Fibroblast of skin of left quadriceps (primary cell): ENCODE measurements at places on chromosomes 2 and 18.

DNA sequence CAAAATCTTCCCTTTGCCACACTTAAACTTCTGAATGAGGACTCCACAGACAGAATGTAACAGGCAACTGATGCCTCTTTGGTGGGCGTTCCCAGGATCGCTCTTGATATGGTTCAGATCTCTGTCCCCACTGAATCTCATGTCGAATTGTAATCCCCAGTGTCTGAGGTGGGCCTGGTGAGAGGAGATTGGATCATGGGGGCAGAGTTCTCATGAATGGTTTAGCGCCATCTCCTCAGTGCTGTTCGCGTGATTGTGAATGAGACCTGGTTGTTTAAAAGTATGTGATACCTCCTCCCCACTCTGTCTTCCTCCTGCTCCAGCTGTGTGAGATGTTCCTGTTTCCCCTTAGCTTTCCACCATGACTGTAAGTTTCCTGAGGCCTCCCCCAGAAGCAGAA, 111.1 kb upstream of the SLC66A3 start:
- no peak for DNase-seq

DNA sequence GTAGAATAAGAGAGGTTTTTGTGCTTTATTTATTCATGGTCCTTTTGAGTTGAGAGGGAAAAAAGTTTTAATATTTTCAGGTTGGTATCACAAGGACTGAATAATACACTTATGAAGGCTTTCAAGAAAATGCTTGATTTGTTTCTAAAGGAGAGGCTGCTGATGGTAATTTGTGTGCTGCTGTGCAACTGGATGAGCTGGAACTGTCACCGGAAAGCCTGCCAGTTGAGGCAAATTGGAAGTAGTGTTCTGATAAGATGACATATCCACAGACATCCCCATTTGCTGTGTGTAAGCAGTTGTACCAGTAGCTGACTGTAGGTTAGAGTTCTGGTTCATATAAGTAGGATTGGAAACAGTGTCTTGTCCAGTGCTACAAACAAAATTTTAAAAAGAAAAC, 21.6 kb upstream of the CACNB4 start:
- no peak for DNase-seq

DNA sequence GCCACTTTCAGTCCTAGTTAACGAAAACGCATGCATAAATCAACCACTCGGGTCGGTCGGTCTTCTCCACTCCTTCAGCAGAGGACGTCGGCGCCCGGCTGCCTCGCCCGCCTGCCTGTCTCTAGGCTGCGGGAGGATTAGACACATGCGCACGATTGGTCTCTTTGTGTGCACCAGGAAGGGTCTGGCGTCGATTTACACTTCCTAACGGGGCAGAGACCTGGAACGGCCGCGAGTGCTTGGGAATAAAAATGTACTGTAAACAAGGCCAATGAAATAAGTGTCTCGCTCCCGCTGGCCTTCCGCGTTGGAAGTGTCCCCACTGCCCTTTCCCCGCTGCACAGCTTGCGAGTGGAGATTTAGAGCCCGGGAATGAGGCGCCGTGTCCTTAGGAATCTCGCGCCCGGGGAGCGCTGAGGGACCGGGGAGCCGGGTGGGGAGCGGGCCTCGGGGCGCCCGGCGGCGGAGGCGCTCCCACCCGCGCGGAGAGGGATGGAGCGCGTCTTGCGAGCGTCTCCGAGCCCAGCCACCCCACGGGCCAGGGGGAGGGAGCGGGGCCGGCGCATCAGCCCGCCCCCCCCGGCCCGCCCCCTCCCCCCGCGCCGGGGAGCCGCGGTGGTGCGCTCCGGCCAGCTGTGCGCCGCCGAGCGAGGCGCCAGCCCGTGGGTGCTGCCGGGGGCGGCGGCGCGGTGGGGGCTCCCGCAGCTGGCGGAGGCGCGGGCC, at the start of gene DOK6:
Gene DOK6 (plus strand): TSS at position 636 of the 723 bp plus-strand sequence.
- DNase-seq: peak; percentile 56

- DNase-seq: no peak
These were observed 624 bp downstream of the ZNF516 start for GRCh38 chr18:76494231-76495005.

DNA sequence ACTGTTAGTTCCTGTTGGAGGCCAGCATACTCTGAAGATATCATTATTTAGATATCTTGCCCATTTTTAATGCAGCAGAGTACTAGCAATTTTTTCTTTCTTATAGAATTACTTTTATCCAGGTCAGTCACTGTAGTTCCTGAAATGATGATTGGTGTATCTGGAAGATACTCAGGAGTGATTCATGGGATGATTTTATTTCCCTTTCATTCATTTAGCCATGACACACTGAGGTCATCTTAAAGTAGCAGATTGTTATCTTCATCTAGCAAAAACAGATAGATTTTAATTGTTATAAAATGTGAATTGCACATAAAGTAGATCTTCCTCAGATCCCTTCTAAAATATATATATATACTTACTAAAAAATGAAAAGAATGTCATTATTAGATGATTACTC, 109.1 kb downstream of the PIK3C3 start:
- DNase-seq: no peak

GRCh38 chr2:200702646-200703118, 109.0 kb upstream of the BZW1 start:
- DNase-seq: no peak

GRCh38 chr2:205684871-205685313, 2.6 kb downstream of the NRP2 start:
- DNase-seq: no peak

GRCh38 chr2:216114382-216114713, 5.2 kb downstream of the XRCC5 start:
- DNase-seq: no peak

- DNase-seq: no peak
These were observed 923 bp downstream of the AMER3 start for GRCh38 chr2:130756053-130756873.

- peak; percentile 49 for DNase-seq
These were observed 30.6 kb upstream of the TMBIM1 start for GRCh38 chr2:218322768-218323525.

- no peak for DNase-seq
These were observed 3.8 kb upstream of the LTBP1 start for GRCh38 chr2:32942793-32943485.

GRCh38 chr18:61764381-61764780, 128.4 kb downstream of the RNF152 start:
- DNase-seq: peak; percentile 8

- DNase-seq: no peak
These were observed 36.9 kb downstream of the HJURP start for GRCh38 chr2:233817361-233817911.

- DNase-seq: no peak
These were observed 22.0 kb downstream of the ZNF804A start for GRCh38 chr2:184620367-184620766.

DNA sequence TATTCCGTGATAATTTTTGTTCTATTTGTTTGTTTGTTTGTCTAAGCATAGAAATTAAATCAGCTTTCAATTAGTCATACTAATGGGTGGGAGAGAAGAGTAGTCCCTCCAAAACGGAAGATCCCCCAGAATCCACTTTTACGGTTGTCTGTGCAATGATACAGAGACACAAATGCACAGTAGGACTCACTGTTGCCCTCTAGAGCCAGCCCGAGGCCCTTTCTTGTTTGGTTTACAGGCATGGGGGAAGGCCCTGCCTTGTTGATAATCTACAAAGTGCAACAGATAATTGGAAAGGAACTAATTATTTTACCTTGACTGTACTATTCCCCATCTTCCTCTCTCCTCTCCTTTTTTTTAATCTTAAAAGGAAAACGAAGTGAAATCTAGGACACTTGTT, 121.1 kb downstream of the ACOXL start:
- no peak for DNase-seq

GRCh38 chr2:12733846-12734245, 17.1 kb downstream of the TRIB2 start:
- DNase-seq: no peak

DNA sequence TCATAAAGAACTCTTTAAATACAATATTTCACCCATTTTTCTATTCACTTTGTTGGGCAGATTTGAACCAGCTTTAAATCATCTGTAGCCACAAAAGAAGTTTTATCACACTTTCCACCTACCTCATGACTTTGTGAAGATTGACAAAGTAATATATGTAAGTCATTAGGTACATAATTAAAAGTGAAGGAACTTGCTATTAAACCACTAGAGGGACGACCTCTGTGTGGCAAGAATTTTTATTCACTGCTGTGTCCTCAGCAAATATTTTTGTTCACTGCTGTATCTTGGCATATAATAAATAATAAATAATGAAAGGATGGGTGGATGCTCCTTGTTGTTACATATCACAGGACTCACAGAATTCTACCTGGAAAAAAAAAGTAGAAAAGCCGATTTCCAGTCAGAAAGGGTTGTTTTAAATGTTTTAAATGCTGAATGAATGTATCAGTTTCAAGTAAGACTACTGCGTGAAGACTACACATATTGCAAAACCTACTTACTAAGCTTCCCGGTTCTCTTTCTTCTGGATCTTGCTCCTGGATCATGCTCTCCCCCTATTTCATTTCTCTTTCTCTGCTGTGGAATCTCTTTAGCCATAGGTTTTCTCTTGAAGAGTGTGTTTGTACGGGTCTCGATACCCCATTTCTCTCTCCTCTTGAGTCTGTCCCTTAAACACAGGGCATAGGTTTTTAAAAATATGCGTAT, 44.8 kb downstream of the KCMF1 start:
- DNase-seq: no peak

DNA sequence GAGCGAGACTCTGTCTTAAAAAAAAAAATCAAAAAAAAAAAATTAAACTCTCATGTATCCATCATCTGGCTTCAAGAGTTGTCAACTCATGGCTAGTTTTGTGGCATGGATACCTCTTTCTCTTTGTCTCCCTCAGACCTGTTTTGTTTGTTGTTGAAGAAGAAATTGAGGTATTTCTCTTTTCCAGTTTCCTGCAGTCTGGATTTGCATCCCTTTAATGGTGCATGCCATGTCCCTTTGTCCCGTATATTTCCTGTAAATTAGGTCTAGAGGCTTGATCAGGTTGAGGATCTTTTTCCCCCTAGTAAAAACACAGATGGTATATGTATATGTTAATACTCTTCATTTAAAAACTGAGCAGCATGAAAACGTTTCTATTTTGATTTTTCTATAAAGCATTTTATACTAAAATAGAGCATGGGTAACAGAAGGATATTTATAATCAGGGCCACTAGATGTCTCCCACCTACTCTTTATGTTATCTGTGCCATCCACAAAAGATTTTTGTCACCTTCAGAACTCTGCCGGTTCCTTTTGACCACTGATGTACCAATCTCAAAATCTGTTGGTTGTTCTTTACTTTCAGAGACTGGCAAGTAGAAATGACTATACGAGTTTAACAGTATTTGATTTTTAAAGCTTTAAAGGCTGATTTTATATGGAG, 80.1 kb downstream of the GALNT1 start:
- no peak for DNase-seq

GRCh38 chr2:32792416-32792815, 154.3 kb upstream of the LTBP1 start:
- no peak for DNase-seq

DNA sequence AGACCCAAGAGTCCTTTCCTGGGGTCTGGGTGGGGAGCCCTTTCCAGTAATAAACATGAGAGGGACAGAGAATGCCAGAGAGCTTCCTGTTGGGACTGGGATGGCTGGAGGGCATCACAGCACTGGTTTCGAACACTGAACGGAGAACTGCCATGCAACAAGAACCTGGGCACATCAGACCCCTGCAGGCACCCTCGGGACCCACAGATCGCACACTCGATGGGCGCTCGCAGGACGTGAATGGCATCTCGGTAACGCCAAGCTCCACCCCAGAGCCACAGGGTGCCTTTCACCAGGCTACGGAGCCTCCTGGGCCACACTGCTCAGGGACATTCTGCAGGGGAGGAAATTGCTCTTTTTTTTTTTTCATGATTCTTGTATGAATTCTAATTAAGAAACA, 25.1 kb downstream of the SLC66A2 start:
- DNase-seq: no peak

GRCh38 chr2:166278856-166279255, 96.9 kb downstream of the SCN9A start:
- DNase-seq: no peak

DNA sequence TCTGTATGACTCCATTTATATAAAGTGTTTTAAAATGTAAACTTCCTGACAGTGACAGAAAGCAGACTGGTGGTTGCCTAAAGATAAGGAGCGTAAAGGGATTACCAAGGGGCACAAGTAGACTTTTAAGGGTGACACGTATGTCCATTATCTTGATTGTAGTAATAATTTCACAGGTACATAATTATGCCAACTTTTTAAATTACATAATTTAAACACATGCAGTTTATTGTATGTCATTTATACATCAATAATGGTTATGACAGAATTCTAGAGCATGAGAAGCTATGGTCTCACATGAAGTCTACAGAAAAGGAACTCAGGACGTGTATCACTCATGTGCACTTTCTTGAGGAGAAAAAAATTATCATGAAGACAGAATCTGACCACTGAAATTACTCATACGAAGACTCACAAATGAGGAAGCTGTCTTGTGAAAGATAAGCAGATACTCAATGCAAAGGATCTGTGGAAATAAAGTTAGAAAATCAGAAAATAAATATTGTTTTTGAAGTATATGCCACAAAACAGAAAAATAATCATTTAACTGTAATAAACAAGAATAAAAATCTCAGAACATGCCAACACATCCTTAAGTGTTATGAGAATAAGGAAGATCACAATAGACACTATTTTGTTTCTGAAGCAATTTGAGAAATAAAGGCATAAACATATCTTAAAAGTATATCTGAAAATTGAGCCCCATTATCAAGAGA, 84.4 kb downstream of the TMEM131 start:
- no peak for DNase-seq

GRCh38 chr2:24360050-24360962, at the start of gene ITSN2:
Gene ITSN2, minus strand, starts transcription at chr2:24360536. Its CDS starts 32,454 bp downstream, at chr2:24328082.
- no peak for DNase-seq

DNA sequence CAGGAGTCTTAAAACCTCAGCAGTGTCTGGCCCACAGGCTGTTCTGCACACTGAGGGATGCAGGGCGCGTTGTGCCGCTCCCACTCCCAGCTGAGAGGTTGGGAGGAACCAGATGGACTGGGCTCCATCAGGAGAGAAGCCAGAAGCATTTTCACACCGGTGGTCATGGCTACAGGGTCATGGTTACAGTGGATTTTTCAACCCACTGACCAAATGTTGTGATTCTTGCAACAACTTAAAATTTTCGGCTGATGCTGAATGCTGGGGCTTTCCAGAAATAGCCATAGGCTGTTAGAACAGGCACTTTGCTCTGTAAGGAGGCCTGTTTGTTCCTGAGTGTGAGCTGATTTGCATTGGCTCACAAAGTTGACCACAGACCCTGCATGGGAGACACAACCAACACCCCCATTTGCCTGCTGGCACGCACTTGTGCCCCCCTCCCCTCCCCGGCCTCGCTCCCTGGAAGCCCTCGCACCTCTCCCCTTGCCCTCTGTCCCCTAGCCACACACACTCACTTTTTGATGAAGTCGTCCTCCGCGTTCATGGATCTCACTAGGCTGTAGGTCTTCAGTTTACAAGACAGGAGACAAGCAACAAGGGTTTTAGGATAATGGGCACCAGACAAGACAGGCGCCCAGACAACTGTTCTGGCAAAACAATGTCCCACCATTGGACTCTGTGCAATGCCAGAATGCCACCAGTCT, 3.4 kb downstream of the LPIN1 start:
- DNase-seq: no peak

- DNase-seq: no peak
These were observed 55.2 kb downstream of the STK39 start for GRCh38 chr2:168191955-168192785.
